H9 (cell line): ENCODE measurements at places on chromosomes 3 and 15. TPM values are rescaled to one million over a fixed set of nuclear protein-coding genes. Genes with fewer than 3 reads are reported as not detected.

DNA sequence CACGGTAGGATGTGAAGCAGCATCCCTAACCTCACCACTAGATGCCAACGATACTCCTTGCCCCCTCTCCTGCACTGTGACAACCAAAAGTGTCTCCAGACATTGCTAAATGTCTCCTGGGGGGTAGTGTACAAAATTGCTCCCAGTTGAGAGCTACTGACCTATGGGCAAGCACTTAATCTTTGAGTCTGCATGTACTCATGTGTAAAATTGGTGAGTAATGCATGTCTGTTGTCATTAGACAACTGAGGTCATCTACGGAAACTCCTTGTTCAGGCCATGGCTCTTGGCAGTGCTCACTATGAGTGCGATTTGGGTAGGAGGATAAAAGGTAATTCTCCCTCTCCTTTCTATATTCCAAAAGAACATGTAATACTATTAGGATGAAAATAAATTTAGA is 29.2 kb downstream of the PDHB start:
- H3K36me3 ChIP-seq, result no peaks in the 10 kb centered on the region
- no peak overlapping the region for H3K4me3 ChIP-seq
- H3K4me1 ChIP-seq, result no peaks in the 10 kb centered on the region; the same call in 1 of the 2 replicates
- DNase-seq, result no peak
- H3K27ac ChIP-seq, result no peak overlapping the region

Gene GPR156
- 1.4 and 1.8 TPM in 2 replicates for total RNA-seq

Gene CCDC54
- not detected in 2 replicates for total RNA-seq

DNA sequence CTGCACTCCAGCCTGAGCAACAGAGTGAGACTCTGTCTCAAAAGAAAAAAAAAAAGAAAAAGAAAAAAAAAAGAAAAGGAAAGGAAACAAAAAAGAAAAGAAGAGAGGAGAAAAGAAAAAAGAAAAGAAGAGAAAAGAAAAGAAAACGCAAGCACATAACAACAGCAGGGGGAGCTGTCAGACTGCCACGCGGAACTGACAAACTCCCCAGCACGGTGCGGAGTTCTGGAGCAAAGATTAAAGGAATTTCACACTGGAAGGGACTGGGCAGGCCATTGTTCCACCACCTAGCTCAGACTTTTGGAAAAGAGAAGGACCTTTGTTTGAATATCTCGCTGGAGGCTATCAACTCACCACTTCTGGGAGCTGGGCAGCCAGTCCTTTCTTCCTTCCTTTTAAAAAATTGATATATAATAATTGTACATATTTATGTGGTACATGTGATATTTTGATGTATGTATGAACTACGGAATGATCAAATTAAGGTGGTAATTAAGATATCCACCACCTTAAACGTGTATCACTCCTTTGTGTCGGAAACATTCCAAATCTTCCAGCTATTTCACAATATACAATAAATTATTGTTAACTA is 40.5 kb downstream of the DPPA2 start:
- H3K27ac ChIP-seq, result no peak overlapping the region
- no peaks in the 10 kb centered on the region for H3K4me1 ChIP-seq
- H3K4me3 ChIP-seq, result no peak overlapping the region
- no peaks in the 10 kb centered on the region for H3K36me3 ChIP-seq
- no peaks in the 10 kb centered on the region for H3K27me3 ChIP-seq

DNA sequence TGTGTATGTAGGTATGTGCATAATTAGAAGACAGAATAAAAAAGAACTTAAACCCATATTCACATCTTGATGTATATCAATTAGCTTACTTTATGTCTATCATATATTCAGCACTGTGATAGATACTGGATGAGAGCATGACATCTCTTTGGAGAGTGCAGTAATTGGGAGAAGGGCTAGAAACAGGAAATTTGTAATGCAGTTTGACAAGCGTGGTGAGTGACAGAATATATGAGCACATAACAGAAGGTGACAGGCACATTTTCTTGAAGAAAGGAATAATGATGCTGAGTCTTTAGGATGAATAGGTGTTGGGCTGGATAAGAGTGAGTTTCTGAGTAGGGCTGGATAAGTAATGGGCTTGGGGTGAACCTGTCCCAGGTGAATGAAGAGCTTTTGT is 680.3 kb upstream of the ZNF385D start:
- no peak for DNase-seq
- no peaks in the 10 kb centered on the region for H3K36me3 ChIP-seq
- no peaks in the 10 kb centered on the region for H3K4me1 ChIP-seq
- no peak overlapping the region for H3K27ac ChIP-seq
- no peak overlapping the region for H3K4me3 ChIP-seq

GRCh38 chr3:11455956-11456355 is 183.8 kb downstream of the ATG7 start:
- no peaks in the 10 kb centered on the region for H3K4me1 ChIP-seq
- H3K27ac ChIP-seq, result no peak overlapping the region
- no peaks in the 10 kb centered on the region for H3K27me3 ChIP-seq
- DNase-seq, result no peak
- no peaks in the 10 kb centered on the region for H3K36me3 ChIP-seq

- no peak for DNase-seq
- no peak overlapping the region for H3K4me3 ChIP-seq
- H3K27me3 ChIP-seq, result no peaks in the 10 kb centered on the region
Observed at GRCh38 chr3:47681016-47681415, 100.7 kb downstream of the SMARCC1 start.

- no peak for DNase-seq
- H3K36me3 ChIP-seq, result no peaks in the 10 kb centered on the region
- no peak overlapping the region for H3K27ac ChIP-seq
- H3K4me3 ChIP-seq, result no peak overlapping the region
- no peaks in the 10 kb centered on the region for H3K4me1 ChIP-seq
- no peaks in the 10 kb centered on the region for H3K27me3 ChIP-seq
Observed at GRCh38 chr3:139260041-139260486, 83.8 kb upstream of the MRPS22 start.

DNA sequence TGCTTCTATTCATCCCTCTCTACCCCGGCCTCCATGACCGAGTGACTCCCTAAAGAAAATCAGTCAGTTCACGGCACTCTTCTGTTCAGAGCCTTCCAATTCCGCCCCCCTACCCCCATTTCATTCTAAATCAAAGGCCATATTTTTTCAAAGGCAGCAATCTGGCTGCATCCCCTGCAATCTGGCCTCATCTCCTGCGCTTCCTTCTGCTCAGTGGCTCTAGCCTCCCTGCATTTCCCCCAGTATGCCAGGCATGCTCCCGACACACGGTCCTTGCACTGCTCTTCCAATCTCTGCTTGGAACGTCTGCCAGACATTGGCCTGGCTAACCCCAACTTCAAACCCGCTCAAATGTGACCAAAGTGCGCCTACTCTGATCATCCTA is 67.7 kb downstream of the EXOG start:
- no peaks in the 10 kb centered on the region for H3K27me3 ChIP-seq

GRCh38 chr15:72764656-72765055 is 18.9 kb downstream of the ADPGK start:
- H3K27ac ChIP-seq, result no peak overlapping the region
- H3K4me1 ChIP-seq, result no peaks in the 10 kb centered on the region
- H3K27me3 ChIP-seq, result no peaks in the 10 kb centered on the region
- H3K4me3 ChIP-seq, result no peak overlapping the region
- DNase-seq, result no peak

Gene NME9
- not detected in 2 replicates for total RNA-seq

DNA sequence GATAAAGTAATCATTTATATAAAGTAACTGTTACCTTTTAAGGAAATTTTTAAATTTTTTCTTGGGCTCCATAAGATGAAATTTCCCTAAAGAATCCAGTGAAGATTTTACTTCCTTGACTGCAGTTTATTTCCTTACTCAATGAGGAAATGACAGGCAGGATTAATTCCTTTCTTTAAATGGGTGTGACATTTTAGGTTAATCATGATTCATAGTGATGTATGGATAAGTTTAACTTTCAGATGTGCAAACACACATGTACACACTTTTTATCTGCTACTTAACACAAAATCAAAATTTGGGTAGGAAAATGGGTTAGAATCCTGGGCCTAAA is 11.2 kb upstream of the LEO1 start:
- H3K4me1 ChIP-seq, result no peaks in the 10 kb centered on the region
- no peak overlapping the region for H3K4me3 ChIP-seq
- no peaks in the 10 kb centered on the region for H3K36me3 ChIP-seq

Gene CDHR4
- not detected in 2 replicates for total RNA-seq

GRCh38 chr3:118628704-118629341 is 405.8 kb downstream of the IGSF11 start:
- H3K27ac ChIP-seq, result no peak overlapping the region
- no peaks in the 10 kb centered on the region for H3K36me3 ChIP-seq
- peak; percentile 87 for DNase-seq

DNA sequence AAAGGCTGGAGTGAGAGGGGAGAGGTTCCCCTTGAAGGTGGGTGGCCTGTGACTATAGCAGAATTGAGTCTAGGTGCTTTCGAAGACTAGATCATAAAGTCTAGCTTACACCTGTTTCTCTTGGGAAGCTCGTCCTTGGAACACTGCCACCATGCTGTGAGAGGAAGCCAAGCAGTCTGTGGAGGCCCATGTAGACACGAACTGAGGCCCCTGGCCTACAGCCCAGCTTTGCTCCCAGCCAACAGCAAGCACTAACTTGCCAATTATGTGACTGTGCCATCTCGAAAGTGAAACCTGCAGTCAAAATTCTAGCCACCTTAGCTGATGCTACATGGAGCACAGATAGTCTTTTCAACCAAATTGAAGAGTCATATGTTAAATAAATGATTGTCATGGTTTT is 190.5 kb upstream of the NECTIN3 start:
- DNase-seq, result peak; percentile 50
- H3K27ac ChIP-seq, result no peak overlapping the region
- no peak overlapping the region for H3K4me3 ChIP-seq
- no peaks in the 10 kb centered on the region for H3K4me1 ChIP-seq
- no peaks in the 10 kb centered on the region for H3K27me3 ChIP-seq
- H3K36me3 ChIP-seq, result peaks cover under 1% of the 10 kb centered on the region; the same call in 1 of the 2 replicates

Gene CA12
- total RNA-seq, result 0.42 and 0.68 TPM in 2 replicates

- peaks cover 9% of the 10 kb centered on the region; the same call in 1 of the 2 replicates for H3K4me1 ChIP-seq
- no peak for DNase-seq
- no peak overlapping the region for H3K27ac ChIP-seq
- no peak overlapping the region for H3K4me3 ChIP-seq
Observed at GRCh38 chr3:44890852-44891251, 16.4 kb downstream of the TGM4 start.

Gene GNAT1
- total RNA-seq, result 0.18 TPM in 1 of 2 replicates, not detected in the other

- DNase-seq, result no peak
- H3K27me3 ChIP-seq, result no peaks in the 10 kb centered on the region
- peaks cover 16% of the 10 kb centered on the region for H3K4me1 ChIP-seq
- no peak overlapping the region for H3K27ac ChIP-seq
- peak overlapping the region; percentile 72 for H3K4me3 ChIP-seq
Observed at GRCh38 chr15:63340353-63340752, 41.3 kb downstream of the CA12 start.

- no peak overlapping the region for H3K27ac ChIP-seq
- H3K36me3 ChIP-seq, result peaks cover 9% of the 10 kb centered on the region
- H3K4me3 ChIP-seq, result no peak overlapping the region
- no peaks in the 10 kb centered on the region for H3K27me3 ChIP-seq
- H3K4me1 ChIP-seq, result no peaks in the 10 kb centered on the region; the same call in 1 of the 2 replicates
- DNase-seq, result no peak
Observed at GRCh38 chr15:90893175-90894090, 9.1 kb downstream of the FES start.

Gene CASR
- 0.02 TPM in 1 of 2 replicates, not detected in the other for total RNA-seq

DNA sequence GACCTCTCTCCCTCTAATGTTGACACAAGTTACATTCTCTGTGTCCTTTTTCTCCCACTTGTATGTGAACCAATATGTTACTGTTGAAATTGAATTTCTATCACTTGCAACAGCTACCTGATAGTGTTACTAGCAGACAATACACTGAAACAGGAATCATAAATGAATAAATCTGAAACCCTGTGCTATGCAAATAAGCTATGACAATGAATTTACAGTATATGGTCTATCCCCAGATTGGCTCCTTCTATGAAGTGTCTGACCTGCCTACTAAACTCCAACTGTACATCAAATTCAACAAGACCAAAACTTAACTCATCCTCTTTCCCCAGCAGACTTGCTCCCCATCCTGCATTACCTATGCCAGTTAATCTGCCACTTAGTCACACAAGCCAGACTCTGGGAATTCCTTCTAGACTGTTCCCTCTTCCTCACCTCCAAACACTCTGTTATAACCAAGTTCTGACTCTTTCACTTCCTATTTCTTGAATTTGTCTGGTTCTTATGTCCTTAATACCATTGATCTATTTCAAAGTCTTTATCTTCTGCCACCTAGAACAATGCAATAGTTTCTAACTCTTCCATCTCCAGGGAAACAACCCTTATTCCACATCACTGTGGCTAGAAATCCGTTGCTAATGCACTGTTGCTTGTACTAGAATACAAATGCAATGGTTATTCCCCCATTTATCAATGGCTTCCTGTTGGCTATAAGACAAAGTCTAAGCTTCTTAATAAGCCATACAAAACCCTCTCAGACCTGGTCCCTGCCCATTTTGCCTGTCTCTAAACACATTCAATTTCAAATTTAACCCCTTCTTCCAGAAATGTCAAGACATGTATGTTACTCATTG is 13.4 kb upstream of the ZNF639 start:
- DNase-seq, result no peak
- H3K4me3 ChIP-seq, result no peak overlapping the region
- H3K27ac ChIP-seq, result no peak overlapping the region
- H3K36me3 ChIP-seq, result no peaks in the 10 kb centered on the region

- H3K36me3 ChIP-seq, result no peaks in the 10 kb centered on the region
- H3K27ac ChIP-seq, result no peak overlapping the region
- no peak for DNase-seq
- no peaks in the 10 kb centered on the region for H3K27me3 ChIP-seq
- no peak overlapping the region for H3K4me3 ChIP-seq
Observed at GRCh38 chr3:171977860-171978259, 61.5 kb upstream of the FNDC3B start.

- no peaks in the 10 kb centered on the region for H3K27me3 ChIP-seq
- H3K36me3 ChIP-seq, result peaks cover 6% of the 10 kb centered on the region
- H3K27ac ChIP-seq, result no peak overlapping the region
- no peak overlapping the region for H3K4me3 ChIP-seq
Observed at GRCh38 chr3:21256932-21257331, 494.1 kb downstream of the ZNF385D start.

DNA sequence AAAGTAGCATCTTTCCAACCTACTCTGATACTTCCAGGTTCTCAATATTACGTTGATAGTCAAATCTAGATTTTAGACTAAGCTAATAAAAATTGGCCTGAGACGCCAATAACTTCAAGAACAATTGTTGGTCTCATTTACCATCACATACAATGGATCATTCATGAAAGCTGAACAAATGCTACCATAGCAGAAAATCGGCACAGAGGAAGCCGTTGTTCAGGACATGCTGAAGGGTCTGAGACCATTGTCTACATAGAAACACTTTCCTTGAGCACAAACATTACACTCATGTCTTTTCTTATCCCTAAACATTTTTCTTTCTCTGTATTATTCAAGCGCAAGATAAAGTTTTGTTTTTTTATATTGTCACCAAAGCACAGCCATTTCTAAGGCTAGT is 37.2 kb upstream of the FHIT start:
- H3K36me3 ChIP-seq, result no peaks in the 10 kb centered on the region
- no peak overlapping the region for H3K4me3 ChIP-seq
- H3K27ac ChIP-seq, result no peak overlapping the region

GRCh38 chr3:148186881-148187280 is 510.8 kb upstream of the AGTR1 start:
- no peak overlapping the region for H3K4me3 ChIP-seq
- no peaks in the 10 kb centered on the region for H3K27me3 ChIP-seq
- H3K4me1 ChIP-seq, result no peaks in the 10 kb centered on the region

- H3K27ac ChIP-seq, result no peak overlapping the region
- H3K27me3 ChIP-seq, result no peaks in the 10 kb centered on the region
- H3K36me3 ChIP-seq, result peaks cover 15% of the 10 kb centered on the region
- no peak for DNase-seq
- no peak overlapping the region for H3K4me3 ChIP-seq
Observed at GRCh38 chr3:33826206-33826605, 27.8 kb downstream of the PDCD6IP start.
